Omental fat pad (tissue), 4 donors: ENCODE measurements at places on chromosomes 2 and 18.

- DNase-seq: no peak
Observed at GRCh38 chr2:56981554-56981953, 797.8 kb downstream of the CCDC85A start.

DNA sequence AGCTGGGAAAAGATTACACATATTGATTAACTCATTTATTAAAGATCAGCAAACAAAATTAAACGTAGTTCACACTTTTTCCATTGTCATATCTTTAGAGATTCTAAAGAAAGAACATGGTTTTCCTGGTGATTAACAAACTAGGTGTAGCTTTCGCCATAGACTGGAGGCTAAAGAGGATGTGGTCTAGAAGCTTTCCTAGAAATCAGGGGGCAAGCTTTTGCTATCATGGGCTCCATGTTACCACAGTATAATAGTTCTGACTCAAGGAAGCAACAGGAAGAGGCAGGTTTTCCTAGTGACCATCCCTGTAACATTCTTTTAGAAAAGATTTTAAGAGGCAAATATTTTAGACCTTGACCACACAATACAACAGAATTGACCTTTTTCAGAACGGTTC is 232.7 kb downstream of the METTL4 start:
- no peak for DNase-seq

DNA sequence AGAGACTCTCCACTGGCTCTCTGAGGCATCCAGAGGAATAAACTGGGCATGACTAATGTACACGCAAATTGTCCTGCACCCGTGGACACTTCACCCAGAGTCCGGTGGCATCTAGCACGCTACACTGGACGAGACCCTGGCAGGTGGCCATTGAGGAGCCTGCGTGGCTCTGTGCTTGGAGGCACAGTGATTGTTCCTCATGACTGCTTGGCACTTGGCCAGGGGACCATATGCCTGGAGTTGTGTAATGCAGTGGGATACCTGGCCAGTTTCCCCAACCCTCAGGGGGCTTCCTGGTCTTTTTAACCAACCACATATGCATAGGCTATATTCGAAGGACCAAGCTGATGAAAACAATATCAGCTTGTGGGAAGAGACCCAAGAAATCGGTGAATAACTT is 66.6 kb downstream of the MTCL1 start:
- DNase-seq: no peak

- no peak for DNase-seq
Observed at GRCh38 chr2:680496-680895, 3.3 kb upstream of the TMEM18 start.

- no peak for DNase-seq
Observed at GRCh38 chr2:45237128-45237527, 227.9 kb upstream of the SIX2 start.

DNA sequence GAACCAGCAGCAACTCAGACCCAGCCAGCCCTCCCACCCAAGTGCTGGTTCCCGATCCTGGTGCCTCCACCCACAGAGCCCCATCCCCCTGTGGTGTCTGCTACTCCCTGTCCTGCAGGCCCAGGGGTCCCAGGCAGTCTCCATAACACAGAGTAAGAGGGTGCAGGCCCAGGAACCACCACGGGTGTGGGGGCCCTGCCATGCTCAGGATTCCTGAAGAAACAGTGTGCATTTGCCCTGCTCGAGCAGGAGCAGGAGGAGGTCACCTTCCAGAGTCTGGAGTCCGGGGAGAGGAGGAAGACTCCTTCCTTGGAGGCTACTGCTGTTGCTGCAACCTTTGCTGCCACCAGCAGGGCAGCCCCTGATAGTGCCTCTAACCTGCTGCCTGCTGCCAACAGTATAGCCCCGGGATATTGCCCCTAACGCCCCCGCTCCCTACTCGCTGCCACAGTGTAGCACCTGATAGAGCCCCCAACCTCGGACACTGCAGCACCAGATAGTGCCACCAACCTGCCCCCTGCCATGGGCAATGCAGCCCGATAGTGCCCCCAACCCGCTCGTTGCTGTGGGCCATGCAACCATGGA is 46.8 kb upstream of the ANKRD62 start:
- DNase-seq: no peak

- DNase-seq: no peak
Observed at GRCh38 chr2:22525681-22526080, 859.3 kb upstream of the KLHL29 start.

GRCh38 chr18:48607056-48607984 is 68.5 kb downstream of the CTIF start:
- no peak for DNase-seq

DNA sequence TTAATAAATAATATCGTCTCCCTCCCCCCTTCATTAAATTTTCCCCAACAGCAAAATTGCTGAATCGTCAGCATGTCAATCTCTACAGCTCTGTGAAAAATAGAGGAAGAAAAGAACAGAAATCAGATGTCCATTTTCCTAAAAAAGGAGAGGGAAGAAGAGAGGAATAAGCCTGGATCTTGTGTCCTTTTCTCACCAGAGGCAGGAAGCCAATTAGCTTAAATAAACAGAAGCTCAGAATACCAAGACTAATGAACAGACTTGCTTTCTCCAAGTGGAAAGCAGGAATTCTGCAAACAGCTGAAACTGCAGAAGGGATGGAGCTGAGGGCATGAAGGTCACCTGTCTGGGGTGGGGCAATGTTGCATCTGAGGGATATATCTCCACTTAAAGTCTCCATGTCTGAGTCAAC is 265.7 kb downstream of the CCDC85A start:
- no peak for DNase-seq

- DNase-seq: no peak
Observed at GRCh38 chr2:26901326-26902183, 53.6 kb downstream of the DPYSL5 start.

DNA sequence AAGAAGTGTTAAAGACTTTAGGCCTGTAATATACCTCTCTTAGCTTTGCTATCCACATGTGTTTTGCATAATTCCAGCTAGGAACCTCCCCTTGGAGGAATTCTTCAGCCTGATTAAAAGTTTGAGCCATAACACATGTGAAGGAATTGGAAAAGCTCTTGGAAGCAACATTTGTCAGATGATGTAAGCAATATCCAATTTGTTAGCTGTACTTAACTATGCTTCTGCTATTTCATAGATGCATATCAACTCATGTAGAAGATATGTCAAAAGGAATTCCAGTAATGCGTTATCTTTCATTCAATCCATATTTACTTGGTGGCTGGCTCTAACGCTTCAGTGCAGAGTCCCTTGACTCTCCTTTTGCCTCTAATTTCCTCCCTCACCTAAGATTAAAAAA is 46.2 kb downstream of the PKP4 start:
- DNase-seq: no peak

DNA sequence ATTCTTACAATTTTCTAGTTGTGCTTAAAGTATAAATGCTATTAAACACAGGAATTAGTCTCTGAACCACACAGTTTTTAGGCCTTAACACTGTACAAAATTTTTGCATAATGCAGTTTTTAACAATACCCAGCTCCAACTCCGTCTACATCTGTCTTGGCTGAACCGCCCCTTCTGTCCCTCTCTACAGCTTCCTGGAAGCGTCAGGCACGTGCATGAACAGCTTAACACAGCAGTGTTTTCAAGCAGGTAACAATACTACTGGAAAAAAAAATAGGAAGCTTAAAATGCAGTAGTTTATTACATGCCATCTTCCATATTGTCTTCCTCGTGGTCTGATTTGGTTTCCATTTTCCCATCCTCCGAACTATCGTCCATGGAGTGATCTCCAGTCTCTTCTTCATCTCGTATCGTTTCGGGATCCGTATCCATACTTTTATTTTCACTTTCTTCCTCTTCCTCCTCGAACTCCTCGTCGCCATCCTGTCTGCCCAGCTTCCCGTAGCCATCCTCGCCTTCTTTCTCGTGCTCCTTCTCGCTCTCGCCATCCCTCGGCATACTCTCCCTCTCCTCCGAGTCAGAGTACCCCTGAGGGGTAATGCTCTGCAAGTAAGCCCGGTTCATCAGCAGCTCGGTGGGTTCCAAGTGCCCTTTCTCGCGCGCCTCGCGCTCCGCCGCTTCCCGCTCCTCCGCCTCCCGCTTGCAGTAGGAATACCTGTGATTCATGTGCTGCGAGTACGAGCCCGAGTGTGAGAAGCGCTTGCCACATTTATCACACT is 130.6 kb downstream of the ZEB2 start:
- DNase-seq: no peak

- no peak for DNase-seq
Observed at GRCh38 chr18:48913201-48913600, 37.6 kb downstream of the SMAD7 start.

DNA sequence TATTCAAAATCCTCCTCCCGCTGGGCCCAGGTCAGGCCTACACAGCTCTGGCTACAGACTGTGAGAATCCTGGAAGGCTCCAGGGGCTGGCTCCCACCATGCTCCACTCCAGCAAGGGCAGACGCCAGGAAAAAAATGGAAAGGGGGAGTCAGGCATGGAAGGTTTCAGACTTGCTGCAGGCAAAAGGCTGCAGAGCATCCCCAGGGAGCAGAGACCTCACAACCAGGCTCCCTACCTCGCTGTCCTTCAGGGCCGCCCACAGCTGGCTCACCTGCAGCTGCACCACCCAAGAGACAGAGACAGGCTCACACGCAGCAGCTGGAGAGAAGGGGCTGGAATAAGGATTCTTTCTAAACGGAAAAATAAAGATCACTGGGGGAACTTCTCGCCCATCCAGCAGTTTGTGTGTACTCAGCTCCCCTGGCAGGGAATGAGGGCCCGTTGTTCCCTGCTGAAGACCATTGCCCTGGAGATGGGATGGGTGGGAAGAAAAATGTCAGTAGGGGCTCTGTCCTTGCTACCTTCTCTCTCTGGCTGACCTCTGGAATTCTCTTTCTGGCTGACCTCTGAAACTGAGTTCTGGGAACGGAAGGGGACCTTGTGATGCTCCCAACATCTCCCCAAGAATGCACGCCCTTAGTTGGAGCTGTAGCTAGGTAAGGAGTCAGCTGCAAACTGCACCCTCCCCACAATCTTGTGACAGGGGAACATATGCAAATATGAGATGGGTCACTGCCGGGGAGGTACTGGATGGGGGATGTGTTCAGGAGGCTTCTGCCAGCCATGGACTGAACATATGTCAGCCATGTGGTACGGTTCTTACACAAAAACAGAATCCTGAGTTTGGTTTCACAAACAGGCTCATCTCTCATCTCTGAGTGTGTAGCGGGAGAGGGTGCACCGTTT is 34.5 kb downstream of the BCL2 start:
- DNase-seq: no peak

DNA sequence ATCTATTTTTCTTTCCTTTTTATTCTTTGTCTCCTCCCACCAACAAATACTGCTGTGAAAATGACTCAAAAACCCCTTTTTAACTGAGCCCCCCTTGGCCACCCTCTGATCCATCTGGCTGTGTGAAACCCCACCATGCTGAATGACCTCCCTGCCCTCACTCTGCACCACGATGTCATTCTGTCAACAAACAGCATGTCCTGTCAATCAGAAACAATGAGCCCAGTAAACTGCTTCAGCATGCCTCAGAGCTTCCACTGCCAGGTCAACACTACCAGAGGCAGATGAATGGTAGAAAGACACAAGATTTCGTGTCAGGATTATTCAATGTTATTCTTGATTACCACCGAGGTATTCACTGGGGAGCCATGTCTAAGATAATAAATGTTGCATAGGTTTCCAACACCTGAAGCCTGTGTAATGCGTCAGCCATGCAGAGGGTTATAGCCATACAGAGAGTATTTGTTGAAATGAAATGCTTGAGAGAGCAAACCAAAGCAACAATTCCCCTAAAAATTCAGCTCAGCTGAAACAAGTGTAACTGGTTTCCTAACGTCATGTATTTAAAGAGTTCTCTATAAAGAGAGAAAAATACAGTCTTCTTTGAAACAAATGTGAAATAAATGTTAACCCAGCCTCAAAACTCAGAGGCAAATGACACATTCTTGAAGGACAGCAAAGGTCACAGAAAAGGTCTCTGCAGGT is 76.7 kb downstream of the LRP2 start:
- no peak for DNase-seq

DNA sequence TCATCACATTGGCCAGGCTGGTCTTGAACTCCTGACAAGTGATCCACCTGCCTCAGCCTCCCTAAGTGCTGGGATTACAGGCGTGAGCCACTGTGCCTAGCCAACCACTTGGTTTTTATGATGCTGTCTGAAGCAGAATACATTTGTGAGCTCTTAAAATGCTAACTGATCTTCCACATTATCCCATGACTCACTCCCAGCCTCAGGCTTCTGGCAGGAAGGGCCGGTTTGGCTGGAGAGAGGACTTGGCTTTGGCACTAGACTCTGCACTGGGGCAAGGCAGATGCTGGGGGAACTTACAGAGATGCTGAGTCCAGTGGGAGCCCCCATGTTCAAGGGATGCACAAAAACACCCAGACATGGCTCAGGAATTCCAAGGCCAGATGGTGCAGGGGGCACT is 40.5 kb upstream of the SH3BP4 start:
- no peak for DNase-seq

- DNase-seq: no peak
Observed at GRCh38 chr2:198596985-198597384, 792.6 kb downstream of the PLCL1 start.

DNA sequence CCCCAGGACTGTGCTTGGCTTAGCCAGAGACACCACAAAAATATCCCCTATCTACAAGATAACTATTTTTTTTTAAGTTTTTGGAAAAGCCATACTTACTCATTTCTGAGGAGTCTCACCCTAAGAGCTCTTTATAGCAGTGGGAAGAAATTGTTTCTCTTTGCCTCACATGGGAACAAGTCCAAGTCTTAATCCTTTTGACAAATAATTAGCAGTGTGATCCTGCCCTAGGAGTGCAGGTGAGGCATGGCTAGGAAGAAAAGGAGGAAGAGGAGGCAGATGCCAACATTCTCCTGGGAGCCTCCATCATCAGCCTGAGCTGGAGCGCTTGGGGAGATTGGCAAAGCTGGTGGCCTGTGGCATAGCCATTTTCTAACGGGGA is 115.6 kb downstream of the STPG4 start:
- DNase-seq: no peak

DNA sequence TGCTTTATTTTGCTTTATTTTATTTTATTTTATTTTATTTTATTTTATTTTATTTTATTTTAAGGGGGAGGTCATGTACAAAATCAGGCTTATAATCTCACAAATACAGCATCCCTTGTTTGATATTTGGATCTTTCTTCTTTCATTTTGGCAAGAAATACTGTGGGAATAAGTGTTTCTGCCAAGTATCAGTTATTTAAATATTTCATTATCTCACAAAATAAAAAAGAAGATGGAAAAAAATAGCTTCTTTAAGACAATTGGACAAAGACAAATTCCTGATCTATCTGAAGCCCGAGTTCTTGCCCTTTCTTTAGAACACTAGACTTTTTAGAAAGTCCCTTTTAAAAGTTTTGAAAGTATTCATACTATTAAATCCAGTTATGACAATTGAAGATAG is 560.5 kb upstream of the ZEB2 start:
- no peak for DNase-seq

- no peak for DNase-seq
Observed at GRCh38 chr2:143734507-143734906, 605.3 kb downstream of the ARHGAP15 start.
